ENCODE measurements at places on chromosomes 11 and 22.
A peak's percentile ranks its signal among the peaks of the same experiment; 100 is the strongest.

GRCh38 chr11:78140392-78141077 lies 1.1 kb upstream of the ALG8 start:
- DNase-seq, result no peak

GRCh38 chr11:85695546-85695945 lies 9.6 kb upstream of the CCDC89 start:
- no peak for DNase-seq

DNA sequence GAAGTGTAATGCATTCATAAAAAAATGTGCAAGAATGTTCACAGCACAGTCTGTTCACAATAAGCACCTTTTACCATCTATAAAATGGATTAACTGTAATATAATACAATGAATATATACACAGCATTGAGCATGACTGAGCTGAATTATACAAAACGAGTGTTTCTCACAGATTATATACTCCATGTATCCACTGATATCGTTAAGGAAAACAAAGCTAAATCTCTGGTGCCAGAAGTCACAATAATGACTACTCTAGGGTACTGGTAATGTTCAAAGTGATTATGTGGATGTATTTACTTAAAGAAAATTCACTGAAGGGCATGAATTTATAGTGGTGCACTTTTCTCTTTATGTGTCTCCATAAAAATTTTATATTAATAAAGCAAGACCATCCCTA lies 33.2 kb downstream of the ACAT1 start:
- no peak for DNase-seq

- no peak for DNase-seq
Observed at GRCh38 chr11:95506777-95507176, 275.8 kb upstream of the SESN3 start.

GRCh38 chr11:121337078-121337477 lies 44.5 kb downstream of the SC5D start:
- DNase-seq, result no peak

DNA sequence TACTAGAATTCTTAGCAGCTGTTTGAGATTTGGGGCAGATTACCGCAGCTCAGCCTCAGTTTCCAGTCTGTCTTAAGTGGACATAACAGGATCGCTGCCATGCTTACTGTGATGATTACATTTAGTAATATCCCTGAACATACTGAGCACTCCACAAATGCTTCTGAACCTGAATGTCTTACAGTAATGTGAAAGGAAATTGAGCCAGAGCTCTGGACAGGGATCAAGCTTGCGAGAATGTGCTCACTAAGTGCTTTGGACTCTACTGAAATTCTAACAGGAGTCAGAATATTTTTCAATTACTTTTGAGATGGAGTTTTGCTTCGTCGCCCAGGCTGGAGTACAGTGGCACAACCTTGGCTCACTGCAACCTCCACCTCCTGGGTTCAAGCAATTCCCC lies 118.6 kb upstream of the RASSF10 start:
- DNase-seq, result no peak

DNA sequence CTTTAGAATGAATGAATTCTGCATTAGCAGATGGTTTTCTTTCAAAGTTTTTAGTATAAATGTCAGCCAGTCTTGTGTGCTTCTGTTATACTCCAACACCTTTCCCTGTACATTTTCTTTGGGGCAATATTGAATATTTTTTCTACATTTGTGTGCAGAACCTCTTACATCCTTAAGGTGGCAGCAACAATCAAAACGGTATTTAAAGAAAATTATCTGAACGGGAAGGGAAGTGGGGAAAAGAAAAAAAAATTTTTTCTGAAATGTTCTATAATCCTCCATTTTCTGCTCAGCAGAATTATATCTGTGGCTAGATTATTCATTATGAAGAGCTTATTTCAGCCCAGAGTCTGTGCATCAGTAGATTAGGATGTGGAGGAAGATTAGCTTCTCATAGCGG lies 347.3 kb upstream of the RAG2 start:
- no peak for DNase-seq

GRCh38 chr11:64202992-64203391 lies 3.5 kb upstream of the FERMT3 start:
- no peak for DNase-seq

- DNase-seq, result peak; percentile 87
Observed at GRCh38 chr11:130042093-130042591, 27.6 kb upstream of the APLP2 start.

DNA sequence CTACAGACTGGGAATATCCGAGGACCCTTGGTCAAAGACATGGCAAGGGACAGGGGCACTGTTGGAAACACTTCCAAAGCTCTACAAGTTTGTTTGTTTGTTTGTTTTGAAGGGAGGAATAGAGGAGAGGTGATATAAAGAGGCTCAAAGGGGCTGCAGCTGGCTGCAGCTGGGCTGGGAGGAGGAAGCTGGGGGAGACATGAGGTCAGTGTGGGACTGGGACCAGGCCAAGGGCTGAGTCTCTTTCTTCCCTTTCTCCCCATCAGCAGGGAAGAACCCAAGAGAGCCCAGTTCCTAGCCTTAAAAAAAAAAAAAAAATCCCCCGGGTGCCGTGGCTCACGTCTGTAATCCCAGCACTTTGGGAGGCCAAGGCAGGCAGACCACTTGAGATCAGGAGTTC lies 5.0 kb downstream of the RHOG start:
- DNase-seq, result no peak

GRCh38 chr11:18709414-18709813 lies 10.8 kb downstream of the TMEM86A start:
- no peak for DNase-seq

DNA sequence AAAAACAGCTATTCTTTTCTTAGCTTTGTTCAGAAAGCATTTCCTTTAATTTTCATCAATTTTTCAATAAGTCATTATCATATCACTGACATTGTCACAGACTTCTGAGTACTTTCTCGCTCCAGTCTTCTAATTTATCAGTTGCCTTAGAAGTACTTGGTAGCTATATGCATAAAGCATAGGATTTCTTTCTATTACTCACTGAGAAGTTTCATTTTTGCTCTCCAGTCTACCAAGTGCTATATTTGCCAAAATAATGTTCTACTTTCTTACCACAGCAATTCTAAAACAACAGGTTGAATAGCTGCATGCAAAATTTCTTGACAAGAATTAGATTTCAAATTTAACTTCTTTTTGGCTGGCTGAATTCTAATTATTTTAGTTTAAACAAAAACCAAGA lies 116.3 kb downstream of the STK33 start:
- DNase-seq, result no peak

DNA sequence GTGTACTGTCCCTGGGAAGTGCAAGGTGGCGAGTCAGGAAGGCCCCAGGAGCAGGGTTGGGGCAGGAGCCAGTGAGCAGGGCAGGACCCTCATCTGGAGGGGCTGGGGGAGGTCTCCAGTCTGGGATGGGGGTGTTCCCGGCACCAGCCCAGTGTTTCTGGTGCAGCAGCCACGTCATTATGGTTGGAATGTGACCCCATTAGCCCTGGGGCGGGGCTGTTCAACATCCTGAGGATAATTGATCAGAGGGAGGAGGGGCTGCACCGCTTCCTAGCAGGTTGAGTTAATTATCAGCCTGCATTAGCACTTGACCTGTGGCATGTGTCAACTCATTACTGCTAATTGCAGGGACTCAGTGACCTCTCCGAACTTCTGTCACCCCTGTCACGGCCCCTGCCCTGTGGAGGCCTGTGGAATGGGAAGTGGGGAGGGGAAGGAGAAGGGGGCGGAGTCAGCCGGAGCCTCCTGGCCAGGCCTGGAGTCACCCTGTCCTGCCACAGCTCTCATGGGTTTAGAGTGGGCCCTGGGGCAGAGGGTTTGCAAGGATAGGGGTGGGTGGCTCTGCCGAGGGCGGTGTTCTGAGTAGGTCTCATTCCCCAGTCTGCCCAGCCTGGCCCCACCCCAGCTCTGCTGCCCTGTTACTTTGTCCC lies 52.8 kb upstream of the CCDC188 start:
- no peak for DNase-seq

DNA sequence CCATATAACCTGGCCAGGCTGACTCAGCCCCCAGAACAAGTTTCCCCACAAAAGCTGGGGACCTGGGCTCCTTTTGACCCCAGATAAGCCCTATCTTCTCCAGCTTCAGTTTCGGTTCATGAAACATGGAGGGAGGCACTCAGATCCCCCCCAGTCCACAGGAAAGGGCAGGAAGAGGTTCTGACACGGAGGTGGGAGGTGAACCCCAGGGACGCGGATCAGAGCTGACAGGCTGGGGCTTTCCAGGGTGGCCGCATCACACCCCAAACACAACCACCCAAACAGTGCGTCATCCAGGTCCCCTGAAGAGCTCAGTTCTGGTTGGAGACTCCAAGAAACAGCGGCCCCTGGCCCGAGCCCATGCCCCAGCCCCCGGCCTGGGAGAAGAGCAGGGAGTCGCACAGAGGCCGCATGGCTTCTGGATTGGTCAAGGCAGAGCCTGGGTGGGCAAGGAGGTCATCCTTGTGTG lies 44.3 kb upstream of the A4GALT start:
- DNase-seq, result no peak

DNA sequence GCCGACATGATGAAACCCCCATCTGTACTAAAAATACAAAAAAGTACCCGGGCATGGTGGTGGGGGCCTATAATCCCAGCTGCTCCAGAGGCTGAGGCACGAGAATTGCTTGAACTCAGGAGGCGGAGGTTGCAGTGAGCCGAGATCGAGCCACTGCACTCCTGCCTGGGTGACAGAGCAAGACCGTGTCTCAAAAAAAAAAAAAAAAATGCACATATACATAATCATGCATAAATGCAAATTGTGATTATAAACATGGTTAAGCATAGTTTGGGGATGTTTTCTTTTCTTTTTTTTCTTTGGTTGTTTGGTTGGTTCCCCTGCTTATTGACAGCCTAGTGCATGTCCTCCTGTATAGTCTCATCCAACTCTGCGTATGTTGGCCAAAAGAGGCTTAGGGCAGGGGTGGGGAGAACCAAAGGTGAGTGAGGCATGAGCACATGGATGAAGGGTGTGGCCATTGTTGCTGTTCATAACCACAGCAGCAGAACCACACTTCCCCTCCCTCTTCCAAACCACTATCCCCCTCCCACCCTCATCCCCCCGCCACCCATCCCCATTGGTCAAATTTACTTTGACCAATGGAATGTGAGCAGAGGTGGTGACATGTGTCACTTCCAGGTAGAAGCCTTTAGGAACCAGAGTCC lies 6.9 kb upstream of the VPS37C start:
- no peak for DNase-seq

Data from non-pigmented ciliary epithelial cell (primary cell).